DMS79 (cell line): ENCODE measurements at places on chromosomes 5 and 9.

DNA sequence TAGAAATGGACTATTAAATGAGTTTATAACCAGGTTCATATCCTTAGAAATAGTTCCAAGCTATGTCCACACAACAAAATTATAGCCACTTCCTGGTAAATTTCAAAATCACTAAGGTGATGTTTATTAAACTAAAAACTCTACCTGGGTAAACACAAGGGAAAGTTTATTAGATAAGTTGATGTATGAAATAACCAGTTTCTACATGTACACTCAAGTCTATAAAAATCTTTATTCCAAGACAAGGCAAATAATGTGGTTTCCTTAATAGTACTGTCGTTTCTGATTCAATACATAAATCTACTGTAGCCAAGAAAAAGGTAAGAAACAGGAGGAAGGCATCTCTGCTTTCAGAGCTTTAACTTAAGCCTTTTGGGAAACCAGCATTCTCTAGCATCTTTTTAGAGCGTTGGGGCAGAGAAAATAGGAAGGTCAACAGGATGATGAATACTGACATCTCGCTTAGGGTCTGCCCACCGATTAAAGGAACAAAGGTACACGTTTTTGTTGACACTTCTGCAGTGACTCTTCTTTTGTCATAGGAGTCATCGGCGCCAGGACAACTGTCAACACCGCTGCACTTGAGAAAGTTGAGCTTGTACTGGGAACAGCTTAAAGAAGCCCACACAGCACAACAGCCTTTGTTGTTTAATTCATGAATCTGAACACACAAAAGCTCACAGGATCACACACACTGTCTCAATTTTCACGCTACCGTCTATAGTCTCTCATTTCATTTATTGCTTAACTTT is 513.6 kb downstream of the SLCO4C1 start:
- no peak for DNase-seq

DNA sequence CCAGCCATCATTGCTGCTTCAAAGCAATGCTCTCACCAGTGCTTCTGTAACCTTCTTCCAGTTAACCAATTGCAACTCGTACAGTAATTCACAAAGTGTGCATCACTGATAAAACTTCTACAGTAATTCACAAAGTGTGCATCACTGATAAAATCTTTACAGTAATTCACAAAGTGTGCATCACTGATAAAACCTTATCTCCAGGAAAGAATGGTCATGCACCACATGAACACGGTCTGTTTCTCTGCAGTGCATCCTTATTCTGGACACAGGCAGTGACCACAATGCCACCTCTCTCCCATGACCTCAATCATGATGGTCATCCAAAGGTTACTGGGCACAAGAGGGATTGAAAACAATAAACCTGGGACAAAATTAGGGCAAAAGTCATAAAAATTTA is 153.6 kb downstream of the TSSK1B start:
- no peak for DNase-seq

DNA sequence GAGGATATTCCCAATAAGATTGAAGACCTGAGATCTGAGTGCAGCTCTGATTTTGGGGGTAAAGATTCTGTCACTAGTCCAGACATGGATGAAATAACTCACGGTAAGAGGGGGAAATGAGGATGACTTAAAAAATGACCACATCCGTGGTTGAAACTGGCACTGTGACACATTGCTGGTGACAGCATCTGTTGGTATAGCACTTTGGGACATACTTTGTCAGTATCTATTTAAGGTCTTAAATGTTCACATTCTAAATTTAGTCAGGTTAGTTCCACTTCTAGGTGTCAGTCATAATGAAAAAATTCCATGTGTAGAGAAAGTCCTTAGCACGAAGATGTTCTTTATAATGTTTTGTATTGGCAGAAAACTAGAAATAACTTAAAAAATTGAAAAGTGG is 70.9 kb downstream of the GAPVD1 start:
- DNase-seq = no peak

GRCh38 chr9:93197670-93198069 is 13.7 kb downstream of the WNK2 start:
- no peak for DNase-seq

GRCh38 chr9:129595311-129595741 is 25.6 kb downstream of the C9orf50 start:
- DNase-seq = no peak

GRCh38 chr5:170818232-170818631 is 34.7 kb downstream of the GABRP start:
- no peak for DNase-seq

DNA sequence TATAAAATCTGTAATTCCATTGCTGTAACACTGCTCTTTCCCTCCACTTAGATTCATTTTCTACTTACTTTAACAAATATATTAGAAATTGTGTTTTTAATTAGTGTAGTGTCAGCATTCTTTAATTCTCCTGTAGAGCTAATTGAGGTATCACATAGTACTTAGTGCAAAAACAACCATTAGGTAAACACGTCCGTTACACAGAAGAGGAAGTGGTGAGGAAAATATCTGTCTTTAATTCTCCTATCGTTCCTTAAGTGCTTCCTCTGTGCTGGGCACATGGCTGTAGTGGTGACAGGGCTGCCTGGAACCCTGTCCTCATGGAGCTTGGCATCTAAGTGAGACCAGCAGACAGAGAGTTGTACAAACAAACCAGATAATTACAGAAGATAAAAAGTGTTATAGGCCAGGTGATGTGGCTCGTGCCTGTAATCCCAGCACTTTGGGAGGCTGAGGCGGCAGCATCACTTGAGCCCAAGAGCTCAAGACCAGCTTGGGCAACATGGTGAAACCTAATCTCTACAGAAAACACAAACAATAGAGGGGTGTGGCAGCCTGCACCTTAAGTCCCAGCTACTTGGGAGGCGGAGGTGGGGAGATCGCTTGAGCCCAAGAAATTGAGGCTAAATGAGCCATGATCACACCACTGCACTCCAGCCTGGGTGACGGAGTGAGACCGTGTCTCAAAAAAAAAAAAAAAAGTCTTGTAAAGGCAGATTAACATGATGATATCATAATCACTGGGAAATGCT is 36.4 kb downstream of the PARP8 start:
- no peak for DNase-seq

DNA sequence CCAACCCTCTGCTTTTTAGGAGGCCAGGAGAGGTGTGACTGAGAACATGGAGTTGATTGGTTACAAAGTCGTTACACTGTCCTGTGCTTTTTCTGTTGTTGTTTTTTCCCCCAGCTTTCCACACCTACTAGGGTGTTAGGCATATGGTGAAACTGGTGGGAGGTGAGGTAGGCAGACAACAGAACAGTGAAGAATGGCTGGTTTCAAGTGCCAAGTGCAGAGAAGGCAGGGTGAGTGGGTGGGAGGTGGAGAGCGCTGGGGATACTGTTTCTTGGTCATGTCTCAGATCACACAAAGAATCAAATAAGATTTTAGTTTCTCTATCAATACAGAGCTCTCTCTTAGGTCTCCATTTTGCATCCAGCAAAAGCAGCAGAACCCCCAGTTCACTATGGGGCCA is 2.2 kb upstream of the SPTAN1 start:
- DNase-seq = no peak

- DNase-seq = no peak
Observed at GRCh38 chr5:73663860-73664240, 37.9 kb downstream of the ARHGEF28 start.

- no peak for DNase-seq
Observed at GRCh38 chr5:157570531-157571200, 4.9 kb downstream of the ADAM19 start.

- no peak for DNase-seq
Observed at GRCh38 chr5:180339583-180340183, 13.5 kb downstream of the GFPT2 start.

GRCh38 chr5:123527190-123527589 is 15.2 kb downstream of the CSNK1G3 start:
- no peak for DNase-seq

DNA sequence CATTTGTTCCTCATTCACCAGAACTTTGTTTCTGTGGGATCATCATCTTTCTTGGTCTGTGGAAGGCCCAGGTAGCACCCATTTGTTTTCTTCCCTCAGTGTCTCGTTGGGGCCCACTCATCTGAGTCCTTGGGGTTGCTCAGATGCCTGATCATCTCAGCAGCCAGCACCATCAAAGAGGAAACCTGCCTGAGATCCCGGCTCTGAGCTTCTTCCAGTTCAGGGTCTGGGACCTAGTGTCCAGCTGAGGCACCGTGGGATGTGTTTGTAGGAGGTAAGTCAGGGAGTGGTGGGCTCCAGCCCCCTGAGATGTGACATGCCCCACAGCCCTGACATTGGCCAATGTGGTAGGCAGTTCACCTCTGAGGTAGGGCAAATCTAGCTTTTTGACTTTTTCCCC is 9.4 kb upstream of the CD180 start:
- no peak for DNase-seq

GRCh38 chr9:114492991-114493390 is 12.3 kb downstream of the WHRN start:
- DNase-seq = no peak

GRCh38 chr5:17105744-17106418 is 111.5 kb upstream of the BASP1 start:
- DNase-seq = no peak

DNA sequence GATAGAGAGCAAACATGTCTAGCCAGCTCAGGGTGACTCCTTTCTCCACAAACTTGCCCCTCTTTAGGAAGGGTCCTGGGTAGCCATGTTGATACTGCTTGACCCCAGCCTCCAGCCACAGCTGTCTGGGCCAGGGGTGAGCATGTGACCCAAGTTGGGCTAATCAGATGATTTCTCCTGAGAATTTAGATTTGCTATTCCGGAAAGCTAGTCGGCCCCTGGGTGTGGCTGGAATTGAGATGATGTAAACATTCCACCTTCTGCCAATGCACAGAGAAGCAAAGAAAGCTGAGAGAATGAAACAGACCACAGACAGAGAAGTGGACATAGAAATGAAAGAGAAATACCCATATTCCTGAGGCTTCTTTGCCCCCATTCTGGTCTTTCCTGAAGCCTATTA is 17.8 kb upstream of the B4GALT1 start:
- DNase-seq = no peak

GRCh38 chr5:89534331-89534730 is 651.3 kb upstream of the MEF2C start:
- no peak for DNase-seq

- DNase-seq = no peak
Observed at GRCh38 chr9:92378865-92379560, 25.4 kb downstream of the OGN start.
